Left lobe of liver (tissue), 2 donors: ENCODE measurements at places on chromosomes 4 and X.
A peak's percentile ranks its signal among the peaks of the same experiment; 100 is the strongest.

GRCh38 chrX:78384486-78384885 lies 57.1 kb upstream of the CYSLTR1 start:
- DNase-seq: no peak

DNA sequence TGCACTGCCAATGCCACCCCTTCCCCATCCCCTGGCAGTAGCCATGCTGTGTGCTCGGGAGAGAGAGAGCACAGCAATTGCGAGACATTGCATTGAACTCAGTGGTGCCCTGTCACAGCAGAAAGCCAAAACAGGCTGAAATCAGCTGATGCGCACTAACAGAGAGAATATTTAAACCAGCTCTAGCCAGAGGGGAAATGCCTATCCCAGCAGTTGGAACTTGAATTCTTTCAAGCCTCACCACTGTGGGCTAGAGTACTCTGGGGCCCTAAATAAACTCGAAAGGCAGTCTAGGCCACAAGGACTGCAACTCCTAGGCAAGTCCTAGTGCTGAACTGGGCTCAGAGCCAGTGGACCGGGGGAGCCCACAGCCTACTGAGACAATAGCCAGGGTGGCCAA lies 17.7 kb upstream of the RP2 start:
- no peak for DNase-seq

- DNase-seq: no peak
Measured at GRCh38 chr4:155392481-155393184, 15.9 kb upstream of the MAP9 start.

GRCh38 chr4:185370268-185370949 lies 25.3 kb downstream of the LRP2BP start:
- DNase-seq: no peak

DNA sequence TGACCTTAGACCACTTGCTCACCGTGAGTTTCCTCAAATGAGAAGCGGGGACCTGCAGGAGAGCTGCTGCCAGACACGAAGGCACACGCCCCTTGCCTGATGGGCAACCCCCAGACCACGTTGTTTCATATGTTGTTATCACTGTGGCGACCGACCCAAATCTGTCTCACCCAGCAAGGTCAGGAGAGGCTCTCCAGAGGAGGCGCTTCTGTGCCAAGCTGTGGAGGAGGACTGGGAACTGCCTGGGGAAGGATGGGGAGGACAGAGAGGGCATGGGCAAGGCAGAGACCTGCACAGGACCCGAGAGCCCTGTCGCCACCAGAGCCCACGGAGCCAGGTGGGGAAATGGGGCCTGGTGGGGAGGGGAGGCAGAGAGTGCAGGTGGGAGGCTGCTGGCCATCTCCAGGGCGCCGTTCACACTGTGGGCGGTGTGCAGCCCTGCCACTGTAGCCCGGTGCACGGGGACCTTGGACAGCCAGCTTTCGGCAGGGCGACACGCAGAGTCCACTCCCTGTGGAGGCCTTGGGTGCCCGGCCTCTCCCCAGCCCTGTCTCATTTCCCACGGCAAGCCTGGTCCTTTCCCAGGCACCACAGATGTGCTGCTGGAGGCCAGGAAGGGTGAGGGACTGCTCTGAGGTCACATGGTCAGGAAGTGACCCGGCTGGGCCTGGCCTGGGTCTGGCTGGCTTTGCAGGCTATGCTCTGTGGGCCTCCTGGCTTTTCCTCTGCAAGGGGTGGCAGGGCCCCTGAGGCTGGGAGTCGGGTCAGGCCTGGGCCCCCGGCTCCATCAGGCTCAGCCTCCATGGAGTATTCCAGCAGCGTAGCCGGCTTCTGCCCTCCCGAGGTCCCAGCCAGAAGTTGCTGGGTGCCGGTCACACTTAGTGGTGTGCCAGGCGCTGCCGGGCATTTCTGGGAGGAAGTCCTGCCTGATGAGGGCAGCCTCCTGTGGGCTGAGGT lies 3.2 kb downstream of the HTRA3 start:
- DNase-seq: no peak

DNA sequence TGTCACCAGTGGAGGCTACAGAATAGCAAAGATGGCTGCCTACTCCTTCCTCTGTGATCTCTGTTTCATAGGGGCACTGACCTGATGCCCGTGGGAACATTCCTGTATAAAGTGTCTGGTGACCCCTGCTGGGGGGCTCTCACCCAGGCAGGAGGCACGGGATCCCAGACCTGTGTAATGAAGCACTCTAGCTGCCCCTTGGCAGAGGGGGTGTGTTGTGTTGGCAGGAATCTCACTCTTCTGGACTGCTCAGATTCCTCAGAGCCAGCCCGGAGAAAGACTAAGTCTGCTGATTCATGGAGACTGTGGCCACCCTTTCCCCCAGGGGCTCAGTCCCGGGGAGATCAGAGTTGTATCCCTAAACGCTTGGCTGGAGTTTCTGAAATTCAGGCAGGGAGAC lies 648.3 kb downstream of the SPRY1 start:
- DNase-seq: peak; percentile 42

DNA sequence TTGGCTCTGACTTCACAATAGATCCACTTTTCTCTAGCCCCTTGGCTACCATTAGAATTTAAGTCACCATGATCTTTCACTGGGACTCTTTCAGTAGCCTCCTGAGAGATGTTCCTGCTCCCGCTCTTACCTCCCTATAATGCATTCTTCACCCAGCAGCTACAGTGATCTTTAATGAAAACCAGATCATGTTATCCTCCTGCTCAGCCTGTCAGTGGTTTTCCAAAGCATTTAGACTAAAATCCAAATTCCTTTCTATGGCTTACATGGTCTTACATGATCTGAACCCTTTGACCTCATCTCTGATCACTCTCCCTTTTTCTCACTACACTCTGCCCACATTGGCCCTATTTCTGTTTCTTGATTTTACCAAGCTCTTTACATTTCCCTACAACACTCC lies 18.3 kb upstream of the RPS6KA3 start:
- DNase-seq: no peak

- peak; percentile 50 for DNase-seq
Measured at GRCh38 chrX:120251471-120252011, 929 bp downstream of the ZBTB33 start.

DNA sequence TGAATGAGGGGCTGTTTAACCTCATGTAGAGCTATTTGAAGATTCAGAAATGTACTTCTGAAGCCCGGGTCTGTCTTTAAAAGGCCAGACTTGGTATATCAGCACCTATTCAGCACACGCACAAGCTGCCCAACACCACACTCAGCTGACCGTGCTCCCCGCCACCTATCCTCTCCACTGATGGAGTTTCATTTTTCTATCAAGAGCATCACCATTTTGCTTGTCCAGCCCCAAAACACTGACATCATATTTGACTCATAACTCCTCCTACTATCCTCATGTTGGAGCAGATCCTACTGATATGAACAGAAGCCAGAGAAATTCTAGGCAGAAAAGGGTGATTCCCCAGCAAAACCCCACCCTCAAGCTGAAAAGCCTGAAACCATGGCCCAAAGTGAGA lies 100.3 kb downstream of the SORBS2 start:
- DNase-seq: no peak

GRCh38 chr4:84614891-84615290 lies 32.0 kb downstream of the CDS1 start:
- no peak for DNase-seq
